Activated naive CD4-positive, alpha-beta T cell treated with Interleukin-2 at 50 U/mL for 16 hours (primary cell): ENCODE measurements at places on chromosomes 1 and 21.

GRCh38 chr1:51000651-51001050 lies 30.6 kb downstream of the CDKN2C start:
- DNase-seq: no peak

- DNase-seq: no peak
Observed at GRCh38 chr1:178456472-178456871, 40.3 kb downstream of the CLEC20A start.

DNA sequence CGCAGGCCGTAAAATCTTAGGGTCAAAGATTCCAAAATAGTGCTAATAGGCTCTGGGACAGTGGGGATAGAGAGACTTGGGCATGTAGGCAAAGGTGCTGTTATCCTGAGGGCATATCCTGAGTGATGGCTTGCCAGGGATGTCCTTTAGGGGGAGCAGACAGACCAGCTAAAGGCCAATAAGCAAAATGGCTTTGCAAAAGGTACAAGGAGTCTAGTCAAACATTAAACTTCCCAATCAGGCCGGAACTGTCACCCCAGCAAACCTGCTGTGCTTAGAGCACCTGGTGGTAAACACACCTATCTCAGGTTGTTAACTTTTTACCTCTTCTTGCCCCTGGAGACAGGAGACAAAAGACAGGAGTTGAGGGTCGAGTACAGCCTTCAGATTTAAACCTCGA lies 49.1 kb downstream of the TRABD2B start:
- DNase-seq: no peak

DNA sequence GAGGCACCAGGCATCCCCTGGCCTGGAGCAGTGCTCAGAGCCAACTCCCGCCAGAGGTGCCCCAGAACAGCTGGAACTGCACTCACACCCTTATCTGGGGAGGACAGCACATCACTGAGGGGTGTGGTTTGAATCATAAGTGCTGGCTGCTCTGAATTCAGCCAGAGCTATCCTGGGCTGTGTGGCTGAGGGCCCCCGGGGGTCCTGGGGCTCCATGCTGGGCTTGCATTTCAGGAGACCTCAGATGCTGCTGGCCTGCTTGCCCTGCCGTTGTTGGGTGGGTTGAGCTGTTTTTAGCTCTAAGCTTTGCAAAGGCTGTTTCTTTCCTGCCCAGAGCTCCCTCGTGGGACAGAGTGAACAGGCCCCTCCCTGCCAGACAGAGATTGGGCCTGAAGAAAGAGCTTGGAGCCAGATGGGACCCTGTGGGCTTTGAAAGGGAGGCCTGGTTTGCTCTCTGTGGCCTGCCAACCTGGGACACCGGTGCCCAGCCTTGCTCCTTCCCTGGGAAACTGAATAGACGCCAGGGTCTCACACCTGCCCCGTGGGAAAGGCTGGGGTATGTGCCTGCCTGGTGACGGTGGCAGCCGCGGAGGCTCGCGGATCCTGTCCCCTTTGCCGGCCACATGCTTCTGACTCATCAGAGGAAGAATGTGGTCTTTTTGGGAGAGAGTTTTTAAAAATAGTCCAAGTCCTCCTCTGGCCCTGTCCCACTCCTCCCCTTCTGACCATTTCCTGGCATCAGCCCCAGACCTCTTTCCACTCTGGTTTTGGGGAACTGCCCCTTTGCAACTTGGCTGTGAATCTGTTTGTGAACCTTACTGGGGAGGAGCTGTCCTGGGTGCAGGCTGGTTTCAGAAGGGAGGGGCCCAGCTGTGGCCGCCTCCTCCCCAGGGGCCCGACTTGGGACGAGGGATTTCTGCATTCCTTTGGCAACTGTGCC lies 30.0 kb downstream of the ARHGEF10L start:
- DNase-seq: no peak

GRCh38 chr1:247373721-247374141 lies 42.1 kb upstream of the ZNF496 start:
- peak; percentile 54 for DNase-seq

GRCh38 chr1:65440915-65441314 lies 20.4 kb downstream of the LEPR start:
- no peak for DNase-seq

- no peak for DNase-seq
Observed at GRCh38 chr1:62361431-62361830, 42.2 kb upstream of the KANK4 start.

GRCh38 chr1:7535934-7536878 lies 234.9 kb upstream of the VAMP3 start:
- no peak for DNase-seq

GRCh38 chr1:198498103-198498385 lies 42.4 kb downstream of the ATP6V1G3 start:
- DNase-seq: no peak

DNA sequence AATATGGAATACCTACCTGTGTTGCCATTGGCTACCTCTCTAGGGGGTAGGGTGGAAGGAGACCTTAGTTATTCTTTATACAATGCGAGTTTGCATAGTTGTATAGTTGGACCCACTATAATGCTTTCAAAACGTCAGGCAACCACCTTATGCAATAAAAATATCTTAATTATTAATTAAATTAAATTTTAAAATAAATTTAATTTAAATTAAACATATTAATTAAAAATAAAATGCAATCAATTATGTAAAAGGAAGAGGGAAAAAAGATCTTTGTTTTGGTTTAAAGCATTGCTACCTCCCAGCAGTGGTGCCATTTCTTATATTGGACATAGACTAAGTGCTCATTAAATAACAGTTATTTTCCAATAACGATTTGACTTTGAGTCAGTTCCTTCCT lies 22.3 kb downstream of the GPA33 start:
- no peak for DNase-seq

DNA sequence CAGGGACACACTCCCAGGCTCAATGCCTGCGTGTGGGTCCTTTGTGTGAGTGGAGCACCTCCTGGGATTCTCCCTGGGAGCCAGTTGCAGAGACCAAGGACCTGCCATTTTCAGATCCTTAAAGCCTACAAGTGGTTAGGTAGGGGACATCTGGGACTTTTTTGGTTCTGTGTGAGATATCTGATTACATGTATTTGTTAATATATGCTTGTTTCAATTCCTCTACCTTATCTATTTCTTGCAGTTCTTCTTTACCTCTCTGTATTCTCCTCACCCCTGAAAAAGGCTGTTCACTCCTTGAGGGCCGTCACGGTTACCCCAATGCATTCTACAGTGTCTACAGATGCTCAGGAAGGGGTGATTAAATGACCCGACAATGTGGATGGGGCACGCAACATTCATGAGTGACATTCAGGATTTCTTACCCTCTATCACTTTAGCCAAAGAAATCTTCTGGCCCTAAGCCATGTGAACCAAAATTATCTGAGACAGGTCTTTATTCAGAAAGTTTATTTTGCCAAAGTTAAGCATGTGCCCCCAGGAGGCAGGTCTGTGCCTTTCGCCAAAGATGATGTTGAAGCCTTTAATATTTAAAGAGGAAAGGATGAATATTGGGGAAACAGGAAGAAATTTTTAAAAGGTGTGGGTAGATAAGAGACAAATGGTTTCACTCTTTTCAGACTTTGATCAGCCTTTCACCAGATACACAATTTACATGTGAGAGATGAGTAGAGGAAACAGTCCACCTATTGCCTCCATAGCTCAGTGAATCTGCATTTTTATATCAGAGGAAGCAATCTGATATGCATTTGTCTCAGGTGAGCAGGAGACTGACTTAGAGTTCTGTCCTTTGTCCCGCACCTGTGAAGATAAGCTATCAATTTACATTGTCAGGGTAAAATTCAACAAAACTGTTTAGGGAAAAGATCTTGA lies 44.6 kb upstream of the MPZL1 start:
- DNase-seq: no peak

DNA sequence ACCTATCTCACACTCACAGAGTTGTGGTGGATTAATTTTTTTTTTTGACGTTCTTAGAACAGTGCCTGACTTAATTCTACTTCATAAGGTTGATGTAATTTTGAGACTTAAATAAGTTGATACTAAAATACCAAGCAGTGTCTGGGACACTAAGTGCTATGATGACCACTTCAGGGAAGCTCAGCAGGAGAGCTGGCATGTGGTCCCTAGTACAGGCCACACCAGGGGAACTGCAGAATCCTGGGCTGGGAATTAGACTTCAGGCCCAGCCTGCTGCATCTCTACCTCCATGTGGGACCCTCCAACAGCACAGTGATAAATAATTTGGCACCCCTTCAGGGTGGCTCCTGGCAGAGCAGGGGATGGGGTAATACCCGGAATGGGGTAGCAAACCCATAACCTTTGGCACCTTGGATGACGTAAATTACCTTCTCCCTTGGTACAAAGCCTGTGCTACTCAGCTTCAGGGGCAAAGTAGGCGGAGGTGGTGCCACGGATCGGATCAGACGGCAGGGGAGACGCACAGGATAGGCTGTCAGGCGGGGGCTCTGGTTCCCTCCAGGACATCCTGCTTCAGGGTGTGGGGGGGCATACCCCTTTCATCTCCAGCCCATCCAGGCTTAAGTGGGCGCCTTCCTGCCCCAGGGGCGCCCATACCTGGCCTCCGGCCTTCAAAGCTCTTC lies 4.8 kb downstream of the MFSD2A start:
- DNase-seq: no peak

- no peak for DNase-seq
Observed at GRCh38 chr1:224458996-224459395, 24.4 kb upstream of the WDR26 start.

DNA sequence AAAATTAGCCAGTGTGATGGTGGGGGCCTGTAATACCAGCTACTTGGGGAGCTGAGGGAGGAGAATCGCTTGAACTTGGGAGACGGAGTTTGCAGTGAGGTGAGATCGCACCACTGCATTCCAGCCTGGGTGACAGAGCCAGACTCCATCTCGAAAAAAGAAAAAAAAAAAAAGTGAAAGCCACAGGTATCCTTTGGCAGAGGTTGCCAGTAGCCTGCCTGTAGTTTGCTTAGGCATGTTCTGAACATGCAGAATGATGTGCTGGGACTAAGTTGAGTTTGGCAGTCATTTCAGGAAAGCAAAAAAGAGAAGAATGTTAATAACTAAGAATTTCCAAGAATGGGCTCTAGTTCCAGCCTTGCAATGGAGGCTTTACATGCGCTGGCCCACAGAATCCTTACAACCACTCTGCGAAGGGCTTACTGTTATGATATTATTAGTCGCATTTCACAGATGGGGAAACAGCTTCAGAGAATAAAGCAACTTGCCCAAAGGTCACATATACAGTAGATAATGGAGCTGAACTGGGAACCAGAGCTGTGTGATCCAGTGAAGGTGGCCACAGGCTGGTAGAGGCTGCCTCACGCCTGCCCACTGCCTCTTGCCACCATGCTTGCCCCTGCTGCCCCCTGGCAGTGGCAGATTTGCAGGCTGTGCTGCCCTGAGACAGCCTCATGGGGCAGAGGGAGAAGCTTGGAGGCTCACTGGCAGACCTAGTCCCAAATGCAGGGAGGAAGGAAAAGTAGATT lies 66.5 kb upstream of the LYST start:
- DNase-seq: no peak

DNA sequence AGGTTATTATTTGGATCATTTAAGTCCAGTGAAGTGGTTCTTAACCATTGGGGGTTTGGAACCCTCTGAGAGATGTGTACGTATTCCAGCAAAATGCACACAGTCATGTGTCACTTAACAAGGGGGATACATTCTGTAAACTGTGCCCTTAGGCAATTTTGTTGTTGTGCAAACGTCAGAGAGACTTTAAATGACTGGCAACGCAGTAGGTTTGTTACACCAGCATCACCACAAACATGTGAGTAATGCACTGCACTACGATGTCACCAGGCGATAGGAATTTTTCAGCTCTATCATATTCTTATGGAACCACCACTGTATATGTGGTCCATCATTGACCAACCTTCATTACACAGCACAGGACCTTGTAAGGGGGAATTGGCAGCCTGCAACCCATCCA lies 11.9 kb downstream of the AHCYL1 start:
- no peak for DNase-seq

DNA sequence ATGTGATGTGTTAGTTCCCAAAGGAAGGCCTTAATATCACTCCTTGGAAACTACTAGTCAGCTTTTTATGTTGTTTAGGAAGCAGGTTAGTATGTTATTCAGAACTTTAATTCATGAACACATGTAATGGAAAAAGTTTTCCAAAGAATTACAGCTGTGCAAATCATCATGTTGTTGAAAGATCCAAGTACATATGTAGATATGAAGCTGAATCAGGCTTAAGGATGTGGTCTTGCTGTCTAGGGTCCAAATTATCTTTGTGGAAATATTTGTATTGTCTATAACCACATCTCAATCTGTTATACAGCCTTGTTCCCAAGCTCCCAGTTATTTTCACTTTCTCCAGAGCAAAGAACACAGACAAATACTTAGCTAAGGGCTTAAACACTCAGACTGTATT lies 231.6 kb downstream of the TPR start:
- no peak for DNase-seq

DNA sequence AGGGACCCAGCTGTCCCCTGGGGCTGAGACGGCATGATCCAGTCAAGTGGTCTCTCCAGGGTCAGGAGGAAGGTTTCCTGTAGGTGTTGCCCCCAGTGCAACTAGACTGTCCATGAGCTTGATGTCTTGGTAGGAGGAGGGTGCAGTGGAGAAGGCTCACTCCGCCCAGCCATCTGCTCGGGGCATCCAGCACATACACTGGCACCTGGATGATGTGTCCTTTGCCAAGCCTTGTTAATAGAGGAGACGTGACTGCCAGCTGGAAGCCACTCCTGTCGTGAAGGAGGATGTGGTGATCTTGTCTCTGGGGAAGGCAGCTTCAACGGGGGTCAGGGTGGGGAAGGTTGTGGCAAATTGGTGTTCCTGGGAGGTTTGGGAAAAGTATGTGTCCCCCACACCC lies 6.2 kb downstream of the DISP3 start:
- no peak for DNase-seq

- no peak for DNase-seq
Observed at GRCh38 chr1:23509896-23510295, 21.1 kb downstream of the E2F2 start.

DNA sequence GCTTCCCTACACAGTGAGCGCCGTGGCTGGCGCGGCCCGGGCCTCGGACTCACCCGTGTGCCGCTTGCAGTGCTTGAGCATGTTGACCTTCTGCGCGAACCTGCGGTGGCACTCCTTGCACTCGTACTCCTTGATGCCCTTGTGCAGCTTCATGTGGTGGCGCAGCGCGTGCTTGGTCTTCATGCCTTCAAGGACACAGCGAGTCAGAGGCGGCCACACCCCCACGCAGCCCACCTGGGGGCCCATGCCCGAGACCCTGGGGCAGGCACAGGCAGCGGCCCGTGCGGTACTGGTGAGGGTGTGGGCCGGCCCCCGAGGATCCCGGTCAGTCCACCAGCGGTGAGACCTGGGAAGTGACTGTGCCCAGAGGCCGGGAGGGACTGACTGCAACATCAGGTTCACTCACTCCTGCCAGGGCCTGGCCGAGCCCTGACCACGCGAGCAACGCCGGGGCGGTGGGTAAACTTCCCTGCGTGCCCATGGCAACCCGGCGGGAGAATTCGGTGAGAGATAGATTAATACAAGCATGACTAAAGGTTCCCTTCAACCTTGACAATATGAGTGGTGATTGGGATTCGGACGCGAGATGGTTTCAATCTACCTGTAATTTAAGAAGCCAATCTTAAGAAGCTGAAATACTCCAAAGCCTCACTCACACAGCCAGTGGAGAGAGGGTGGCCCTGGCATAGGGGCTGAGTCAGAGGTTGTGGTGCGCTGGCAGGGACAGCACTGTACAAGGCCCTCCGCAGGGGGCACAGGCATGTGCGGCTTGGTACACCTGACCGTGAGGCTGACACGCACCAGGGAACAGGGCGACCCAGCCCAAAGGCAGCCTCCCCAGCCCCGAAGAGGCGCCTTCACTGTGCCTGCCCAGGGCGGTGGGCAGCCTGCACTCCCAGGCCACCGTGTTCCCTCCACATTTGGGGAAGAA lies 49.1 kb upstream of the RIPK4 start:
- no peak for DNase-seq
